ENCODE measurements at places on chromosomes 1 and 21.

DNA sequence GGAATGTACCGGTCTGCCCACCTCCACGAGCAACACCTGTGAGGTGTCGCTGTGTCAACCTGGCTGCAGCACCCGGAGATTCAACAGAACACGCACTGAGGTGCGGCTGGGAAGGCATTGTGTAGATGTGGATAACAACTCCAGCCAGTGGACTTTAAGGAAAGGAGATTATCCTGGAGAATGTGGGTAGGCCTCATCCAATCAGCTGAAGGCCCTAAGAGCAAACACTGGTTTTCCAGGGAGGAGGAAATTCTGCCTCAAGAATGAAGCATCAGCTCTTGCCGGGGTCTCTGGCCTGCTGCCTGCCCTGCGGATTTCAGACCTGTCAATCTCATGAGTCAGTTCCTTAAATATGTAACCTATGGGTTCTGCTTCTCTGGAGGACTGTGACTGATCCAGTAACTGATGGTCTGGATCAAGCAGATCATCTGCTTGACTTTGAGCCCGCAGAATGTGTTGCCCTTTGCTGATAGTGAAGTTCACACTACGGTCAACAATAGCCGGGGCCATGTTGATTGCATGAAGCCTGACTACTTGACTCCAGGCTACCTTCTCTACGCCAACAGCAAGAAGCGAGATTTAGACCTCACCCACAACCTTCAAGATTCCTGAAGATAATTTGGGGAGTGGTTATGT is 15.9 kb upstream of the PRDM15 start:
- DNase-seq, result no peak

- no peak for DNase-seq
Observed at GRCh38 chr1:170927955-170928840, 7.1 kb upstream of the MROH9 start.

GRCh38 chr1:73144311-73144710 is 862.0 kb upstream of the NEGR1 start:
- DNase-seq, result no peak

- DNase-seq, result no peak
Observed at GRCh38 chr1:208184966-208185654, 59.1 kb downstream of the PLXNA2 start.

- DNase-seq, result no peak
Observed at GRCh38 chr1:60916199-60916598, 166.2 kb upstream of the NFIA start.

- no peak for DNase-seq
Observed at GRCh38 chr1:183278739-183279591, 92.9 kb downstream of the LAMC2 start.

DNA sequence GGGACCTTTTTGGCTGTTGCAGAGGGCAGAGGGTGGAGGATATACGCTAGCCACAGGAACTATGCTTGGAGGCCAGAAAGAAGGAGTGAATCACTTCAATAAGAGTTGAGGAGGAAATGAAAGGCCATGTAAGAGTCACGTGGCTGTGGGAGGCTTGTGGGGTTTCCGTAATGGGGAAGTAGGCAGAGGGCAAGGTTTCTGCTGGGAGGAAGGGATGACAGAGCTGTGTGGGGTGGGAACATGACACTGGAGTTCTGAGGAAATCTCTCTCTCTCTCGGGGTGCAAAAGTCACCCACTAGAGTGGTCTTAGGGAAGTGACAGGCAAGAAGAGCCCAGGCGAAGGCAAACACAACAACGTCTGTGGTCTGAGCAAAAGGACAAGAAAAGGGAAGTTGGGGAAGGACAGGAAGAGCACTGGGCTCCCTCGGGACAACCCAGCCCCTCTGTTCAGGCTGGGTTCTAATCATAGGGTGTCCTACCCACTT is 3.9 kb upstream of the CD1C start:
- peak; percentile 44 for DNase-seq

GRCh38 chr1:181073638-181074037 is 14.9 kb upstream of the IER5 start:
- DNase-seq, result no peak

DNA sequence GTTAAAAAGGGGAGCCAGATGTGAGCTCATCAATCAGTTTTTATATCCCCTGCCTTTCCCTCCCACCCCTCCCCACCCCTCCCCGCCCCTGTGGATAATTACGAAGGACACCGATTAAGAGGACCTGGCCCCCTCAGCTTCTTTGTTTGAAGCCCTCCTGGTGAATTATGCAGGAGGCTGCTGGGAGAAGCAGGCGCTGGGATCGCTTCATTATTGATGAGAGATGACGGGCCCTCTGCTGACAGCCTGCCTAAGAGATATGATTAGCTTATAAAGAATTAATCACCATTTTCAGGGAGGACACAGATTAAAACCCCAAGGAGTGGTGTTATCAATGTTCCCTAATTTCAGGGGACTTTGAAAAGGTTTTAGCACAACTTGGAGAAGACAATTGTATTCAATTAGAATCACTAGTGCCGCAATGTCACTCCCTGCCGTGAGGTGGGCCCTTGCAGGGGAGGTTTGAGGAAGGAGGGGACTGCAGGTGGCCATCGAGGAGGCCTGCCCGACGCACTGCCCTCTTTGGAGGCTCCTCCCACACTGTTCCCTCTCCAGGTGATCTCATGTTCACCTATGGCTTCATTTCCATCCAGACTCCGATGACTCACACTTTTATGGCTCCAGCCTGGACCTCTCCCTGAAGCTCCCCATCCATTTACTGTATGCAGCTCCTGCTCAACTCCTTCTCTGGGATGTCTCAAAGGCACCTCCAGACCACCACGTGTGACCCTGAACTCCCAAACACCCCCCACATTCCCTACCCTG is 67.0 kb upstream of the KLHDC7A start:
- DNase-seq, result no peak

GRCh38 chr1:29585201-29585600 is 348.9 kb downstream of the PTPRU start:
- no peak for DNase-seq

- no peak for DNase-seq
Observed at GRCh38 chr1:9269078-9269501, 23.6 kb upstream of the SPSB1 start.

DNA sequence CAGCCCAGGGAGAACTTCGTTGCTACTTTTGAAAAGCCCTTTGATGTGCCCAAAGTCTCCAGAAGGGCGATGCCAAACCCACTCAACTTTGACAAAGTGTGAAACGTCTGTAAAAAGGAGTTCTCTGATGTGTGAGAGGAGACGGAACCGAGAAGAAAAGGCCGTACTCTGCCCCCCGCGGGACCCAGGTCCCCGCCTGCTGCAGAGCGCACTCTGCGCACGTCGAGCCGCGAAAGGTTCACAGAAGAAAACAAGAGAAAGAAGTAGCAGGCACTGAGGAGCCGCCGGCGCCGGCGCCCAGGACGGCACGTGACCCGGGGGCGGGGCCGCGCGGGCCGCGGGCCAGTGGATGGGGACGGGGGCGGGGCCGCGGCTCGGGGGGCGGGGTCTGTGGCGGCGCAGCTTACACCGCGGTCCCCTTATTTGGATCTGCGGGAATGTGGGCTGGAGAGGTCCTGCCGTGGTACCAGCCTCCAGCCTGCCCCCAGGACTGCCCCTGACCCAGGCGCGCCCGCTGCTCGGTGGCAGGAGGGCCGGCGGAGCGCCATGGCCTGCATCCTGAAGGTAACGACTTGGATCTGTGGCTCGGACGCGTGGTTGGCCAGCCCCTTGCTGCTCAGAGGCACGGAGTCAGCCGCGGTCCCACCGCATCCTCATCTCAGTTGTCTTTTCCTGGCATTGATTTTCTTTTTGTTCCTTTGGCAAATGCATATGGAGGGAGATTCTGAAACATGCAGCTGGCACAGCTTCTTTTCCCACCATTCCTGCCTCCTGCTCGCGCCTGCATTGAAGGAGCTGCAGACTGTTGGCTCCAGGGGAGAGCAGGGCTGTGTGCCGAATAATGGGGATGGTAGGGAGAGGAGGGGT is at the start of gene ST6GALNAC3:
Gene ST6GALNAC3 (plus strand): TSS at position 426 of the 867 bp plus-strand sequence.
- DNase-seq, result peak; percentile 21

GRCh38 chr21:35617491-35617890 is 442.8 kb downstream of the SETD4 start:
- no peak for DNase-seq

GRCh38 chr21:45408271-45408791 is 3.4 kb downstream of the COL18A1 start:
- no peak for DNase-seq

DNA sequence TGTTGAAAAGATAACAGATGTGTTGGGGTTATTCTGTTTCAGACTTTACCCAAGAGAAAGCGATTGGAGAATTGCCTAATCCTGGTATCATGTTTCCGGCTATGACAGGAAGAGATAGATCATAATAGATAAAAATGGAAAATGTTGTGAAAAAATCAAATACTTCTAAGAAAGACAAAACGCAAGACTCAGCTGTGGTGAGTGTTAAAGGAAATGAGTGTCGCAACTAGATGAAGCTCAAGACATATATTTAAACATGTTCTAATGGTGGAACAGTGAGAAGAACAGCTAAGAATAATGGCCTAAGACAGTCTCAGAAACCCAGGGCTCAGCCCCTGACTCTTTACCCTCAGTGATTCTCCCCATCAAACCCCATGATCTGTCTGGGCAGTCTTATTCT is 426.7 kb upstream of the RUNX1 start:
- no peak for DNase-seq

- no peak for DNase-seq
Observed at GRCh38 chr1:162740755-162741154, 49.7 kb upstream of the HSD17B7 start.

- no peak for DNase-seq
Observed at GRCh38 chr1:64231153-64231552, 27.7 kb downstream of the UBE2U start.

DNA sequence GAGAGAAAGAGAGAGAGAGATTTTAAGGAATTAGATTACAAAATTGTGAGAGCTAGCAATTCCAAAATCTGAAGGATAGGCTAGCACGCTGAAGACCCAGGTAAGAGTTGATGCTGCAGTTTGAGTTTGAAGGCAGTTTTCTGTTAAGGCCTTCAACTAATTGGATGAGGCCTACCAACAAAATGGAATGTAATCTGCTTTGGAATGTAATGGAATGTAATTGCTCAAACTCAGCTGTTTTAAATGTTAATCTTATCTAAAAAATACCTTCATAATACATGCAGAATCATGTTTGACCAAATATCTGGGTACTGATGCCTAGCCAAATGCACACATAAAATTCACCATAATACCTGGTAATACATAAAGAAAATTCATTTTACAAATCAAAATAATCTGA is 976.1 kb downstream of the LTN1 start:
- DNase-seq, result no peak

DNA sequence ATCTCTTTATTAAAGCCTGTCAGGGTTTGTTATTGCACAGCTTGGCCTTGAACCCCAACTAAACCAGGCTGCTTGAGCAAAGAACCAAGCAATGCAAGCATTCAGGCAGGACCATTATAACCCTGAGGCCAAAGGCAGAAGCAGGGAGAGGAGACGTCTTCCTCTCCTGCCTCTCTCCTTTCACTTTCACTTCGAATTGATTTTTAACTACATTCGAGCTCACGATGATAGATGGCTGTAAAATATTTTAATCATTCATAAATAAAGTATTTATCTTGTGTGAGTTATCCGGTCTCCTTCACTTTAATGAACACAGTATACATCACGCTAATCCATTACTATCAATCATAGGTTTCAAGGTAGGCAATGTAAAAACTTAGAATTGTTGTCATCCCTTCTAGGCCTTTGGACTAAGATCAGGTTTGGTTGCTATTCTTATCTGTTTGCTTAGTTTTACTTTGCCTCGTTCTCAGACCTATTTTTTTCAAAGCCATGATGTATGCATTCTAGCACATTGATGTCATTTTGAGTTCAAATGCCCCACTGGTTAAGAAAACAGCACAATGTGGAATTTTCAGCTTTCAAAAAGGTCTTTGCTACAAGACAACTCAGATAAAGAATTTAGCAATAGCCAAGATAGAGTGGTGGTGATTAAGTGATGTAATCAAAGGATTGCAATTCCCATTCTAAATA is 480.2 kb upstream of the RUNX1 start:
- DNase-seq, result no peak

DNA sequence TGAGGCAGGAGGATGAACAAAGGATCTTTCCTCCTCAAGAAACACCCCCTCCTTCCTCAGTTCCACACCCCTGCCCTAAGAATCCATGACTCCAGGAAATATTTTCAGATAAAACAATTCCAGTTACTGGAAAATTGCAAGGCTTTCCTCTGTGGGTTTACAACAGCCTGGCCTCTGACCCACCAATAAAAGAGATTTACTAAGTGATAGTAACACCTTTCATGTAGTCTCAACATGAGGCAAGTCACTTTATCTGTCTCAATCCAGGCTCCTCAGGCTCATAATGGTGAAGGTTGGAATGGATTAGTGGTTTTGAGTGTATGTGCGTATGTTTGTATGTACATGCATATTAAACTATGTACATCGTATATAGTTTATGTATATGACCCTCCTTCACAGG is 71.4 kb upstream of the PPP2R5A start:
- no peak for DNase-seq

DNA sequence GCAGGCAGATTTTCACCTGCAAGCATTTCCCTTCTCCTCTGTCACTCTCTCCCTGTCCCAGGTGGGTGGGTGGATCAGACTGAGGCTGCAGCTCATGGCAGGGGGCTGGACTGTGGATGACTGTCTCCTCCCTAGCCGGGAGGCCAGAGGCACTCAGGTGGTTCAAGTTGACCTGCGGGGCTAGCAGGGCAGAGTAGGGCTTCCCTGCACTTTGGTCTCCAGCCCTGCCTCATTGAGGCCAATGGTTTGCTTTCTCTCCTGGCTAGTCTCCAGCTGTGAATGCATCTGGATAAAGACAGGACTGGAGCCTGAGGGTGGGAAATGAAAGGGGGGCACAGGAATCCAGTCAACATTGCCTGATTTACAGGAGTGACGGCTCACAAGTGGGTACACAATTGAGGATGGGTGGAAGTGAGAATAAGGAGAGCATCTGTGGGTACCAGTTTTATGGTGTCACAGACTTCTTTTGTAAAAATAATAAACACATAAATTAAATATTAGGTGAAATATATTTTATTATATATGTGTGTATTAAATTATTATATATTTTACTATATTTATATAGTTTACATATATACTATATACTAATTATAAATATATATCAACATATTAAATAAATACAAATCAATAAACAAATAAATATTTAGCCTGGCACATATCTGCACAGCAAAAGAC is 25.6 kb downstream of the RUNX1 start:
- DNase-seq, result no peak

Data from C1 segment of cervical spinal cord (tissue), 14 donors.